ENCODE measurements at places on chromosomes 5 and 9.
A peak's percentile ranks its signal among the peaks of the same experiment; 100 is the strongest.

DNA sequence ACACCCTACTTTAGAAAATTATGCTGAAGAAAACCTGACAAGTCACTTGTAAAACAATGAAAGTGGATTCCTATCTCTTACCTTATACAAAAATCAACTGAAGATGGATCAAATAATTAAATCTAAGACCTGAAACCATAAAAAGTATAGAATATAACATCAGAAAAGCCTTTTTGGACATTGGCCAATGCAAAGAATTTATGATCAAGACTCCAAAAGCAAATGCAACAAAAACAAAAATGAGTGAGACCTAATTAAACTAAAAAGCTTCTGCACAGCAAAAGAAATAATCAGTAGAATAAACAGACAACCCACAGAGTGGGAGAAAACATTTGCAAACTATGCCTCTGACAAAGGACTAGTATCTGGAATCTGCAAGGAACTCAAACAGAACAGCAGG is 303.0 kb upstream of the CDH9 start:
- DNase-seq, result no peak

DNA sequence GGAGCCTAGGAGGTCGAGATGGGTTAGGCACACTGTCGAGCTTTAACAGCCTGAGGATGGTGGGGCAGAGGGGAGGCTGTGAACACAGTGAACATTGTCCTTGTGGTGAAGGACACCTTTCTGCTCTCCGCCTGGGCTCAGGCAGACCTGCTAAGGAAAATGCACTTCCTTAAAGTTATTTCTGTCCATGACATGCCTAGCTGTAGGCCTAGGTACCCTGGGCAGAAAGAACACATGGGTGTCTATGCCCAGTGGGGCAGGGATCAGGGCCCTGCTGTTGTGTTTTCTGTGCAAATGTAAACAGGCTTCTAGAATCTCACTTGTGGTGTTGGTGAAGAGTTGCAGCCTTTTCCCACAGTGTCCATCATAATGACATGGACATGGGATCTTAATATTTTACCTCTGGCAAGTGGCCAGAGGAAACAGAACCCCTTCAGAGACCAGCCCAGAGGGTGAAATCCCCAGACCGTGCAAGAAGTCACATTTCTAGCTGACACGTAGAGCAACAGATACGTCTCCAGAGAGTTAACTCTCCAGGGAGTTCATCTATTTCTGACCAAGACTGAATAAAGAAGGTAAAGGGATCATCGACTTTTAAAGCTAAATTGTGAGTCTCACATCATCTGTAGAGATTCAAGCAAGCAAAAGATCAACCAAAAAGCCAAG is 79.2 kb downstream of the C9orf152 start:
- DNase-seq, result no peak

GRCh38 chr5:149834246-149834855 is 104.2 kb downstream of the PPARGC1B start:
- DNase-seq, result peak; percentile 79

DNA sequence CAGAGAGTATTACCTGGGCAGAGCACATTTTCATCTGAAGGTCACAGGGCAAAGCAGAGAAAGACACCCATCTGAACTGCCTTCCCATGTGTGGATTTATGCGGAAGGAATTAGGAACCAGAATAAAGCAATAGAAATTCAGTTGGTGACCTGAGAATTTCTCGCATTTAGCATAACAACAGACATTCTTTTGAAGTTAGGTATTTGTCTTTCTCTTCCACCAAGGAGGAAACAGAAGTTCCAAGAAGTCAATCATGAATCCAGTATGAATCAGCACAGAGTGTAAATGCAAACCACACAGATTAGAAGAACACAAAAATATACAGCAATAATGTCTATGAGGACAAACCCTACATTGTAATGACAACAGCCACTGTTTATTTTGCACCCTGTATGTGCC is 515.2 kb upstream of the BRINP1 start:
- DNase-seq, result no peak

DNA sequence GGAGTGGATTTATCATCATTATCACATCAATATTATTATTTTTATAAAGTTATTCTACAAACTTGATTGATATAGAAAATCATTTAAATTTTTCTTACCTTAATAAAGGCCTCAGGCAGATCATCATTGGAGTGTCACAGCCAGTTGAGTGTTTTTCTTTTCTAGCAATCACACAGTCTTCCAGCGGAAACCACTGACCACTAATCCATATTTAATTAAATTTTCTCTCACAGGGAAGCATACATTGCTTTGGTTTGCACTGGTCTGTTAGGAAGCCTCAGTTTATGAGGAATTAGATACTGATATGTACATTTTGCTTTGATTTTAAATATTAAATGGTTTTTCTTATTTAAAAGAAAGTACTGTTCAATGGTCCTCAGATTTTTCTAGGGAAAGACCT is 6.7 kb downstream of the SPZ1 start:
- no peak for DNase-seq

- peak; percentile 45 for DNase-seq
These were observed 580 bp upstream of the DUSP1 start for GRCh38 chr5:172771439-172772111.

DNA sequence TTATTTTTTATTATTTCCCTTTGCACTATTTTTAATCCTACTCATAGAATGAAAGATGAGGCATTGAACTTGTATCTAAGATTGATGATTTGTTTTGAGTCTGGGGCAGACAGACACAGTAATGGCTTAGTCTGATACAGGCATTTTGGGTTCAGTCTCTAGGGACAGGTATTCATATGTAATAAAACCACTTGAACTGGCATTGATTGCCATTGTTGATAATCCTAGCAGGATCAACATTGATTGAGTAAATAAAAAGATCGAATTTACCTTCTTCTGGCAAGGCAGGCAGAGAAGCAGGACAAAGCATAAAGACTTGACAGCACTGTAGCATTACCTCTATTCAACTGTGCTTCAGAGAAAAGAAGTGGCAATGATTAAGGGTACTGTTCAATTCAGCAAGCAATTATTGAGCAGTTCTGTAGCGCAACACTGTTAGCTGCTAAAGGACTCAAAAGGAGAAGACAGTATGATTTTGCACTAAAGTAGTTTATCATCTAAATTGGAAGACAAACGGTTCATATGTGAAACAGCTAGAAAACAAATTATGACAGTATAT is 144.4 kb downstream of the COMMD10 start:
- DNase-seq, result no peak

DNA sequence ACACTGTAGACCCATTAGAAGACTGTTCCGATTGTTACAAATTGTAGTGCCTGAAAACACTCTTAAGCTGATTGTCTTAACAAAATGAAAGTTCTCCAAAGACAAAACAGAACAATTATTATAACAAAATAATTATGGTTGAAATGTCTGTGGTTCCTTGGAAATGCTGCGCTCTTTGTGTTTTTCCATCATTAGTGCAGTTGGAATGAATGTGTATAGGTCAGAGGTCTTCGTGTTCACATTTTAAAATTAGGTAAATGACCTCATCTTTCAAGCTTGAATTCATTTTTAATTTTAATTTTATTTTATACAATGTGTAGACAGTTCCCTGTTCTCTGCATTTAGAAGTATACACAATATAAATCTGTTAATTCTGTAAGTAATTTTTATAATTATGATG is 56.7 kb upstream of the NXNL2 start:
- no peak for DNase-seq

DNA sequence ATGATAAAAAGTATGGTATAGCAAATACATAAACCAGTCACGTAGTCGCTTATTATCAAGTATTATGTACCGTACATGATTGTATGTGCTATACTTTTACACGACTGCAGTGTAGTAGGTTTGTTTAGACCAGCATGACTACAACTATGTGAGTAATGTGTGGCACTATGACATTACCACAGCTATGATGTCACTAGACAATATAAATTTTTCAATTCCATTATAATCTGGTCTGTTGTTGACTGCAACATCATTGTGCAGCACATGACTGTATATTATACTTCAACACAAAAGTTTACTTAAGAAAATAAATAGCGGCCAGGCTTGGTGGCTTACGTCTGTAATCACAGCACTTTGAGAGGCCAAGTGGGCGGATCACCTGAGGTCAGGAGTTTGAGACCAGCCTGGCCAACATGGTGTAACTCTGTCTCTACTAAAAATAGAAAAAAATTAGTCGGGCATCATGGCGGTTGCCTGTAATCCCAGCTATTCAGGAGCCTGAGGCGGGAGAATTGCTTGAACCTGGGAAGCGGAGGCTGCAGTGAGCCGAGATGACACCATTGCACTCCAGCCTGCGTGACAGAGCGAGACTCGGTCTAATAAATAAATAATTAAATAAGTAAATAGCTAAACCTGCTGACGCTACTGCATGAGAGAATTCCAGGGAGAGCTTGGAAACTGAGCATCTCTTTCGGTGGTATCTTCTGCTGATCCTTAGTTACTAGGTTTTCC is 24.6 kb upstream of the JADE2 start:
- no peak for DNase-seq

- DNase-seq, result no peak
These were observed 23.8 kb upstream of the CNOT6 start for GRCh38 chr5:180470361-180470760.

DNA sequence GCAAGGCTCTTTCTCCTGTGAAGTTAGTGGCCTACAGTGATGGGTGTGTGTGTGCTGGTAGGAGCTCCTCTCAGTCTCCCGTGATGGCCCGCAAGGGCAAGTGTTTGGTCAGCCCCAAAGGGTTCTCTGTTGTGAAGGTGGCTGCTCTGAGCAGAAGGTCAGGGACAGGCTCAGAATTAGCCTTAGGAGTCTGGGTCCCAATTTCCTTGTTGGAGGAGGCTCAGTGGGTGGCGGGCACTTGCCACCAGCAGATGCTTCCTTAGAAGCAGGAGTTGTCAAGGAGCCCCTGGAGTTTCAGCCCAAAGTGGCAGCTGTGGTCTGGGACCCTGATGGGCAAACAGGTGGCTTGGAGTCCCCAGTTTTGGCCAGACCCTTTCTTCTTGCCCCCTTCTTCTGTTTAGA is 154.4 kb downstream of the MACROH2A1 start:
- DNase-seq, result no peak

GRCh38 chr9:35546853-35547252 is 56.9 kb downstream of the RUSC2 start:
- DNase-seq, result no peak

GRCh38 chr5:125612181-125612721 is 811.0 kb upstream of the GRAMD2B start:
- no peak for DNase-seq

DNA sequence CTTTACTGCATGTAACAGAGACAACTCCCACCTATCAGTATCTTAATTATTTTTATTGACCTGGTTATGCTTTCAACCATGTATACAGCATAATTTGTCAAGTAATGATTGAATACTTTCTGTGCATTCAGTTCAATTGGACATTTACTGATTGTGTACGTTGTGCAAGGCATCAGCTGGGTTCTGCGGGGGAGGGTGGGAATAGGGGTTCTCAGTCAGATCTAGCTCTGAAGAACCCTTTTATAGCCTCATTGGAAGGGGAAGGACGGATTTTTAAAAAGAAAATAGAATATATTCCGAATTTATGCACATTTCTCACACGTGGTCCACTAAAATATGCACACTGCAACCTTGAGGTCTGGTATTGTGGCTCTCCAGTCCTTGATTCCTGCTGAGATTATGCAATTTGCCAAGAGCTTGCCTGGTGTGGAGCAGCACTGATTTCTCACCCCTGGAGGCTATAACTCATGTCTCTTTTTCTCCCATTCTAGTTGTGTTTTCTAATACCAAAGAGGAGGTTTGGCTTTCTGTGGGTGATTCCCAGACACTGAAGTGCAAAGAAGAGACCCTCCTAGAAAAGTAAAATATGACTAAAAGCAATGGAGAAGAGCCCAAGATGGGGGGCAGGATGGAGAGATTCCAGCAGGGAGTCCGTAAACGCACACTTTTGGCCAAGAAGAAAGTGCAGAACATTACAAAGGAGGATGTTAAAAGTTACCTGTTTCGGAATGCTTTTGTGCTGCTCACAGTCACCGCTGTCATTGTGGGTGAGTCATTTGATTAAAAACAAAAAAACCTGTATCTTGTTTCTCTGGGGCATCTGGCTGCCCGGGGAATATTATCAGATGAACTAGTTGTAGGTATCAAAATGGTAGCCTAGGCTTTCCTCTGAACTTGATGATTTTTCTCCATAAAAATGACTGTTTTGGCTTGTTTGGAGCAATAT is 1.7 kb downstream of the SLC1A3 start:
- DNase-seq, result no peak

GRCh38 chr9:21964925-21965385 is 29.2 kb downstream of the CDKN2A start:
- DNase-seq, result peak; percentile 67

GRCh38 chr5:142684508-142685041 is 1.3 kb downstream of the FGF1 start:
- DNase-seq, result no peak

DNA sequence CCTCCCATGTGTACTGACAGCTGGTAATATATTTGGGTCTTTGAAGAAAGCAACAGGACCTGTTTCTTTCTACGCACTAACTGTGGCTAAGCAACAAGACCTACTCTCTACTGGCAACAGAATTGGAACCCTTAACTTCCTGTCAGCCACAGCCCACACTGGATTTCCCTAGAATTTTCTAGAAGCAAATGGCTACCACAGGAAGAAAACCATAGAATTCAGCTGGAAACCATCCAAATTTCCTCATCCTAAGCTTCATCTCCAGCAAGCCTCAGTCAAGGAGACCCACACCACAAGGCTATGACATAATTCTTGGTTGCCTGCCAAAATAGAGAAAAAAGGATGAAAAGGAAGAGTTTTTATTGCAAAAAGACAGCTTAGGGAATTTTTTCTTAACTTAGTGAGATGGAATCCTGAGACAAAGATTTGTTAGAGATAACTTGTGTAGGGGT is 171.8 kb upstream of the TNC start:
- no peak for DNase-seq

GRCh38 chr9:27743490-27743889 is 170.2 kb upstream of the C9orf72 start:
- no peak for DNase-seq

GRCh38 chr9:38010918-38011704 is 57.9 kb downstream of the SHB start:
- no peak for DNase-seq

DNA sequence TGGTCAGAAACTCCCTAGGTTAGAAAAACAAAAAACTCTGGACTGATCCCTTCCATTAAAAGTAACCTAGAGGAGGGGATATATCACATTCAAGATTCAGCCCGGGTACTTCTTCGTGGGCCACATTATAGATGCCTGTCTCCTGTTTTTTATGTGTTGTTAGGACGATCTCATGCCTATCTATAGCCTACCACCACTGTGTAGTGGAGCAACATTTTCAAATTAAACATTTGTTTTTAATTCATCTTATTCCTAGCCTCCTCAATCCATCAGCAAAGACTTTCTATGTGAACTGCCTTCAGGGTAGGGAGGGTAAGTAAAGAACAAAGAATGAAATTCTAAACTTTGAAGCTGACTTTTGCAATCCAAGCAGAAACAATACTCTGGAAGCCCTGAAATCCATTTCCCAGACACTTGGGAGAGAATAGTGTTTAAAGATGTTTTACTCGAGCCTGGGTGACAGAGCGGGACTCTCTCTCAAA is 379.4 kb downstream of the ANXA1 start:
- DNase-seq, result no peak

DNA sequence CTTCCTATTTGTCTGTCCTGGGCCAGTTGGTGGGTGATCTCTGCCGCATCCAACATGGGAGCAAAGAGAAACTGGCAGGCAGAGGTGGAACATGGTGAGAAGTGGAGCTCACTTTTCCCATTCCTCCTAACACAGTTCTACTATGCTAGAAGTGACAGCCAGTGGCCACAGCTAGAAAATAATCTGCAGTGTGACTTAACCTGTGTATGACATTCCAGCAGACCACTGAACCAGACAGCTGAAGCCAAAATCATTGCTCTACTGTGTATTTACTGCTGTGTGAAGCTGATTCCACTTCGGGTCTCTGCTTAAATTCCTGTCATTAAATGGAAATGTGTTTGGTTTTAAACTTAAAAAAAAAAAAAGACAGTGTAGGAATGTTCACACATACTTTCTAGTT is 523.0 kb downstream of the MTRR start:
- no peak for DNase-seq

Measured in activated naive CD4-positive, alpha-beta T cell treated with anti-CD3 and anti-CD28 coated beads for 36 hours (primary cell).